ENCODE measurements at places on chromosomes 7 and 10.

- DNase-seq, result no peak
Measured at GRCh38 chr7:150524018-150524417, 9.3 kb downstream of the GIMAP7 start.

DNA sequence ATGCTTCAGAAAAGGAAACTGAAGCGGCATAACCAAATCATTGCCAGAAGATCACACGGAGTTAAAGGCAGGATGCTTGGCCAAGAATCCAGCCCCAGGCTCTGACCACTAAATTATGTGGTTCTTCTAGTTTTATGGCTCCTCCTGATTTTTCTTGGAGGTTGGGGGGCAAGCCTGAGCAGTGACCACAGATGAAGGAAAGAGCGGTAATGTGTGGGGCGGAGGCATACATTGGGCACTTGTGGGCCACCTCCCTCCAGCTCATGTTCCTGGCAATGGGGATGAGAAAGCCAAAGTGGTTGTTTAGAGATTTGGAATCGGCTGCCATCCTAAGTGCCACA is 3.2 kb downstream of the TRPV6 start:
- no peak for DNase-seq

- no peak for DNase-seq
Measured at GRCh38 chr10:119242186-119242585, 34.8 kb downstream of the GRK5 start.

- no peak for DNase-seq
Measured at GRCh38 chr10:98509745-98510144, 63.0 kb upstream of the HPS1 start.

DNA sequence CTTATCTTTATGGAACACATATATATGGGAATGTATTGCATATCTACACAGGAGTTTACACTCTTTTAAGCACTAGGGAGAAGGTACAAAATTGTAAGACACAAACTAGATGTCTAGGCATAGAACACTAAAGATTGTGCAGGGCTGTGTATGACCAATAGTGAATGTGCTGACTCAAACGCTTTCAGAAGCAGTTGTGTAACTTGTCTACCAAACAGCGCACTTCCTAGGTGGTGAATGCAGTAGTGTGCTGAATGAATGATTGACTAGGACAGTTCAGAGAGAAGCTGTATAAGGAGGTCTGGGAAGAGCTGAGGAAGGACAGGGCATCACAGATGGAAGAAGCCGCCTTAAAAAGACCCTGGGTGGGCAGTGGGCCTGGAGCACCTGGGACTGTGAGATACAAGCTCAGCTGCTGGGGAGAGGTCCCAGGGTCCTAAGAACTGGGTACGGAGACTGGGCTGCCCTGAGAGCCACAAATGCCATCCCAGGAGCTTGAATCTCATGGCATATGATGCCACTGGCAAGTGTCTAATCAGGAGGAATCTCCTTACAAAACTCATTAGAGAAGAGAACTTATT is 14.2 kb downstream of the CLRN3 start:
- DNase-seq, result no peak

DNA sequence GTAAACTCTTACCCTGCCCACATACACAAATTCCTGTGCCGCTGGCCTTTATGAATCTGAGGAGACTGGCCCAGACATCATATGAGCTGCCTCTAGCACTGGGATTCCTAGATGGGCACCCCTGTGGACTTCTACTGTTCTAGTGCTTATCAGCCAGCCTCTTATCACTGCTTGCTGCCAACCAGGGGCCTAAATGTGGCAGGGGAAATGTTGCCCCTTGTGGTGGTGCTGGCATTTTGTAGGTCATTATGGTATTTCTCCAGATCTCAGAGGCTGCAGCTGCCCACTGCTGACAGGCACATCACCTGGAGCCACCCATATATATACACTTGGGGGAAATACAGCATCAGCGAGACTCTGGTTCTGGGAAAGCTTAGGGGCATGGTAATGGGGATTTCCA is 5.4 kb downstream of the SFR1 start:
- no peak for DNase-seq

- no peak for DNase-seq
Measured at GRCh38 chr10:126536148-126536547, 134.3 kb downstream of the C10orf90 start.

- no peak for DNase-seq
Measured at GRCh38 chr7:28346676-28347363, 65.5 kb upstream of the CREB5 start.
